ENCODE measurements at places on chromosomes 12 and 14.
A peak's percentile ranks its signal among the peaks of the same experiment; 100 is the strongest.

DNA sequence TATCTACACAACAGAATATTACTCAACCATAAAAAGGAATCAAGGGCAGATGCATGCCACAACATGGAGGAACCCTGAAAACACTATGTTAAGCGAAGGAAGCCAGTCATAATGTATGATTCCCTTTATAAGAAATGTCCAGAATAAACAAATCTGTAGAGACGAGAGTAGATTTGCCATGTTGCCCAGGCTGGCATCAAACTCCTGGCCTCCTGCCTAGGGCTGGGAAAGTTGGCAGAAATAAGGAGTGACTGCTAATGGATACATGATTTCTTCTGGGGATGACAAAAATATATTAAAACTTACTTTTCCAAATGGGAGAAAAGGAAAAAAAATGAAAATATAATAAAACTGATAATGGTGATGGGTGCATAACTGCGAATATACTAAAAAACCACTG, 10.9 kb downstream of the CLIP1 start:
- no peak for DNase-seq

GRCh38 chr12:32450768-32451167, 51.4 kb downstream of the FGD4 start:
- no peak for DNase-seq

- DNase-seq = no peak
These were observed 64.3 kb downstream of the PCNX1 start for GRCh38 chr14:70971560-70971959.

DNA sequence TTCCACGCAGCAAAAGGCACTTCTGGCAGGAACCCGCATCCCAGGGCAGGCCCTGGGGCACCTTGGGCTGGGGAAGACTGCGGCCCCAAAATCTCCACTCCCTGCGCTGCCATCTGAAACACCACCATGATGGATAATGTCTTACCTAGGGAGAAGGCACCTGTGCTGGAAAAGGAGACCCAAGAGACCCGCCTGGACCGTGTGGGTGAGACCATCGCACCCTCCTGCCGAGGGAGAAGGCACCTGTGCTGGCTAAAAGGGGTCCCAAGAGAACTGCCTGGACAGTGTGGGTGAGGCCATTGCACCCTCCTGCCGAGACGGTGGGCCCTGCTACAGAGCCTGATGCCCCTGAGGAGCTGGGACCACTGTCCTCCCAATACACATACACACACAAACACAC, 24.8 kb upstream of the INF2 start:
- no peak for DNase-seq

- no peak for DNase-seq
These were observed 199.9 kb downstream of the CCDC91 start for GRCh38 chr12:28390206-28390605.

- no peak for DNase-seq
These were observed 2.9 kb downstream of the BEGAIN start for GRCh38 chr14:100584056-100585031.

DNA sequence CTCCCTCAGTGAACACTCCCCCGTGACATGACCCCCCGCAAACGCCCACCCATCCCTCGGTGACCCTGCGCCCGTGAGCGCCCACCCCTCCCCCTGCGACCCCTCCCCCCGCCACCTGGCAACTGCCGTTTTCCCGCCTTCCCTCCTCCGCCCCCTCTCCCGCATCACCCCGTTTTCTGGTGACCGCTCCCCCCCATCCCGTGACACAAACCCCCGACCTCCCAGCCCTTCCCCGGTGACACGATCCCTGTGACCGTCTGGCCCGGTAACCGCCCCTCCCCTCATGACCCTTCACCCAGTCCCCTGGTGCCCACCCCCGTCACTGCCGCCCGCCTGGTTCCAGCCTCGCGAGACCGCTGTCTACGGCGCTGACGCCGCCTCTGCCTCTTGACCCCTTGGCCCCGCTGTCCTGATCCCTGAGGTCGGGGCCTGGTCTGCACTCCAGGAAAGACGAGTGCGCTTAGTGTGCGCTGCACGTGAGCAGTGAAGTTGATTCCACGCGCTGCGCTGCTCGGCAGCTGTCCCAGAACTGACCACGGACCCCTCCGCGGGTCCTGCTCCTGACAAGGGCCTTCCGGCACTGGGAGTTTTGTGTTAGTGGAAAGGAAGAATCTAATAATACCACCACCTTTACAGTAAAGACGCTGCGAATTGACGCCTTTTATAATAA, 59.4 kb downstream of the DDX51 start:
- no peak for DNase-seq

- DNase-seq = no peak
These were observed 415.9 kb downstream of the BCL11B start for GRCh38 chr14:98855926-98856715.

- DNase-seq = no peak
These were observed 2.2 kb upstream of the FBXO33 start for GRCh38 chr14:39434401-39434800.

DNA sequence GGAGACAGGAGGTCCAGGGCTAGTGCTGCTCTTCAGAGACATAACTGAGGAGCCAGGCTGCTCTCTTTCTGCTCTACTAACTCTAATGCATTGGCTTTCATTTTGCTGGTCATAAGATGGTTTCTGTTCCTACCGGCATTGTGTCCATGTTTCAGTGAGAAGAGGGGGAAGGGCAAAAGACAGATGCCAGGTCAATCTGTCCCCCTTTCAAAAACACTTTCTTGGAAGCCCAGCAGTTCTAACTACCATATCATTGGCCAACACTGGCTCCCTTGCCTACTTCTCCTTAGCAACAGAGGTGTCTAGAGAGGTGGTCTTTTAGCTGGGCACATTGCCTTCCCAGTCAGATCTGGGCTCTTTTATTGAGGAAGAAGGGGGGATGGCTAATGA, 63.9 kb downstream of the TGFB3 start:
- no peak for DNase-seq

DNA sequence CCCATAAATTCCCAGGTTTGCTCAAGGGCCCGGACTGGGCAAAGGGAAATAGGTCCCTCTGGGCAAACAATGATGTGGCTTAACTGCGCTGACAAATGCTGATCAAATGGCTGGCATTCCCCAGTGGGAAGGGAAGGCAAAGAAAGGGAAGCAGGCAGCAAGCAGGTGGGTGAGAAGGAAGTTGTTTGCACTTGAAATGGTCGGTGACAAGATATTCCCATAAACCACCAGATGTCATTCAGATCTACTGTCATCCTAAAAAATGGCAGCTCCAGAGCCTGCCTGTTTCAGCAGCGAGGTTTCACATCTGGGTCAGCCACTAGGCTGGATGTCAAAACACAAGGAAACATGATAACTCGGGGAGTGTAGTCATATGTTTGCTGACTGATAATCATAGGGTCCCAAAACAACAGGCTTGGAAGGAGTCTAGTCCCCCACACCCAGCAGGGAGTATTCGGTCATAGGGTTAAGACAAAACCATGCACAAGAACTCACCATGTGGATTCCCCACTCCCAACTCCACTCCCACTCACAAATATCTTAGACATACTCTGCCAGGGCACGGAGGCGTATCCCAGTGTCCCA, 37.9 kb upstream of the MDM1 start:
- no peak for DNase-seq

GRCh38 chr12:12178559-12178958, 88.3 kb downstream of the LRP6 start:
- DNase-seq = no peak

GRCh38 chr14:34362641-34363251, 99.3 kb downstream of the SPTSSA start:
- DNase-seq = no peak

- peak; percentile 13 for DNase-seq
These were observed 123.1 kb downstream of the GALC start for GRCh38 chr14:87869619-87870583.

GRCh38 chr14:104680806-104681688, 8.4 kb upstream of the INF2 start:
- DNase-seq = no peak

DNA sequence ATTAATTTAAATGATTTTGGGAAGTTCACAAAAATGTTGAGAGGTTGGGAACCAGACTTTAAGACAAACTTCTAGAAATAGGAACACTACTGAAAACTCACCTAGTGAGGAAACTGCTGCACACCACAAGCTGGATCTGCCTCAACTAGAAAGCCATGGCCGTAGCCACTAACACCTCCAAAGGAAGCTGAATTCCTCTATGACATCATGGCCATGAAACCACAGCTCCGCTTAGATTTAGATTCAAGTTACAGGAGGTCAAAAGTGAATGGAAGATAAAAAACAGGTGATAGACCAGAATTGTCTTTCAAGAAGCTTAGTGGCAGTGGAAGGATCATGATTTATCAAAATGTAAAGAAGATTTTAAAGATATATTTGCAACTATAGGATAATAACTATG, 208.8 kb upstream of the ALG10 start:
- no peak for DNase-seq

DNA sequence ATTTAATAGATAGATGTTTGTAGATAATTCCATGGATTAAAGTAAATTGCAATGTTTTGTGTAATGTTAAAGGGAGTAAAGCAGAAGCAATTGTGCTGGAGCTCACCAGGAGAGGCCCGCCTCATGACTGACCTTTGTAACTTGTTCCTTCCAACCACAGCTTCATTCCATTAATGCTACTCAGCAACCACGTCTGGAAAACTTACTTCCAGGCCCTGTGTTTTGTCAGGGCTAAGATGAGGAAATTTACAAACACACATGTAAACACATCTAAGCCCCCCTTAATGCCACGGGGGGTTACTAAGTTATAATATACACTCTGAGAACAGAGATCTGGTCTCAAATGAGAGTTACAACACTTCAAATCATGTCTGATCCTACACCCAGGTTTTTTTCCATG, 12.4 kb downstream of the LUM start:
- DNase-seq = peak; percentile 92

DNA sequence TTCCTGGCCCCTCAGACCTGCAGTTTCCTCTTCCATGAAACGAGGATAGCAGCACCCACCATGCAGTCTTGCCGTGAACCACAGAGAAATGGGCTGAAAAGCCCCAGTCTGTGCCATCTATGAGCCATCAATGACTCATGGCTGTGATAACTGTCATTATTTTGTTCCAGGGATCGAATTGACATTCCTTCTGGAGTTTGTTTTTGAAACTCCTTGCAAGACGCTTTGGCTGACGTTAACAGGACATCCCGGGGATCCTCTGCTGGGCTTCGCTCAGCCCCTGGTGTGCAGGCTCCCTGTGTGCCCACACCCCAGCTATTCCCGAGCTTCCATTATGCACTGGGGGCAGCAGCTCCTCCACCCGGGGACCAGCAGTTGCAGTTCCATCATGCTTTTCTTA, 33.8 kb downstream of the MMAB start:
- no peak for DNase-seq

GRCh38 chr14:80215081-80215480, 3.8 kb upstream of the DIO2 start:
- DNase-seq = no peak

DNA sequence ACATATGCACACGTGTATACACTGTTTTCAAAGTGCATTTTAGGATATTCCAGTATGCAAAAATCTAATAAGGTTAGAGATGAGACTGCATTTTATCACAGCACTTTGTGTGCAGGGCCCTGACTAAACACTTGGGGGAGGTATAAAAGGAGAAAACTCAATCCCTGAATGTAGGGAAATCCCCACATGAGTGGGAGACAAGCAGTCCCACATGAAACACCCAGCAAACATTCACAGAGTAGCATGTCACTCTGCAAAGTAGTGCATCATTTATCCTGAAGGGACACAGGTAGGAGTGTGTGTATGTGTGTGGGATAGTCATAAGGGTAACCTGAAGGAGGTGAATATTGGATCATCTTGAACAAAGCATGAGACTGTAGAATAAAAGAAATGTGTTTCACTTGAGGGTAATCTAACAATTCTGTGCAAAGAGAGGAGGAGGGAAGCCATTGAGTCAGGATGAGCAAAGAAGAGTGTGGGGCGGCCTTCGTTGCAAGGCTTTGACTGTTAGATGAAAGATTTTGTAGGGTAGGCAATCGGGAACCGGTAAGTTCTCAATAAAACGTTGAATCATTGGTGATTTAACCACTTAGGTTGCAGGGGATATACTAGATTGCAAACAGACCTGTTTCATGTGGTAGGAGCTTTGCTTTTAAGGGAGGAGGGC, 2.9 kb downstream of the PRPF40B start:
- no peak for DNase-seq

GRCh38 chr14:55386037-55386808, 25.4 kb downstream of the ATG14 start:
- no peak for DNase-seq

DNA sequence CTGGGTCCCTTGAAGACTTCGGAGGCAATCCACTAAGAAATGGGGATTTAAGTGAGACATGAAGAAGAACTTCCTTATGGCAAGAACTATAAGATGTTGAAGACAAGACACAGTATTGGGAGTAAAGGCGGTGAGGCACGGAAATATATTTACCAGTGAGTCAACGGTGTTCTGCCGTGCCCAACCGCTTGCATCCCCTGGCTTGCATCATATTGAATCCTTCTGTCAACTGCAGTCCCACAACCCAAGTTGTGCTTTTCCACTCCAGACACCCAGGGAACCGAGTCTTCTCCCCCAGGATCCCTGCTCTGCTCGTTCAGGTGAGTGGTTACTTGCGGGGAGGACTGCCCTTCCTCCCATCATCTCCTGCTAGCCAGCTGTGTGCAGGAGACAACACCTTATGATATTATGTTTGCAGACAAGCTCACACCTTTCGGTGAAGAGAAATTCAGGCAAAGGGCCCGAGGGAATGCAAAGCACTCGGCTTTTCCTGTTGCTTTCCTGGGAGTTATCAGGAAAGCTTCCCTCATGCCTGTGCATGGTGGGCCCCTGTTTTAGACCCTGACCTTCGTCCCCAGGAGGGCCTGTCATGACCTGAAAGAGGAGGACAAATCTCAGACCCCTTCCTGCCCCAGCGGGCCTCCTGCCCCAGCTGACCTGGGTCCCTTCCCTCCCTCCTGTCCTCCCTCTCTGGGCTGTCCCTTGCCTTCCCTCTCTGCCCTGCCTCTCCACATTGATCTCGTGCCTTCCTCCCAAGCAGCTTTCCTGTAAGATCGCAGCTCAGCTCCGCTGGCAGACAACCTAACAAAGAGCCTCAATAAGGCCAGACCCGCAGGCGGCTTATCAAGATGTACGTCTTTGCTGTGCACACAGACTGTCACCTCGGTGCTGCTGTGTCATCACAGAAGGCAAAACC, 4.3 kb upstream of the LRTM2 start:
- DNase-seq = no peak

DNA sequence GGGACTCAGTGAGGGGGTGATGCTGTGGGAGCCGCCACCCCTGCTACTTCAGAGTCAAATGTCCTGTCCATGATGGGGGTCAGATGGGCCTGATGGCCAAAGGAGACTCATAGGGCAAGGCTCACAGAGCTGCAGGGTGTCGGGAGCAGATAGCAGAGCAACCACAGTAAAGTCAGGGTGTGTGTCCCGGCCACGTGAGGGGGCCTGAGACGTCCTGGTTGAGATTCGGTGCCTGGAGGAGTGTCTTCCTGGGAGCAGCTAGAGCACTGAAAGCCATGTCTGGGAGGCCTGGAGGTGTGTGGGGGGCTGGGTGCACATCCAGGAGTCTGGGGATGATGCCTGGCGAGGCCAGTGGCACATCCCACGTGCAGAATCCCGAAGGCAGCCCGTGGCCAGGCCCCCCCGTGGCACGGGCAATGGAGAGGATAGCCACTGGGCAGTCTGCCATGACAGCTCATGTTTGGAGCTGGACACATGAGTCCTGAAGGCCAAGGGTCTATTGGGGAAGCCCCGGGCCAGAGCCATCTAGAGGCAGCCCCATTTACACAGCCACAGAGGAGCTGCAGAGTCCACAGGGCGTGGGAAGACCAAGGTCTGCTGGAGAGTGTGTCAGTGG, 308.0 kb upstream of the SFSWAP start:
- no peak for DNase-seq

- no peak for DNase-seq
These were observed 2.9 kb upstream of the PPP4R4 start for GRCh38 chr14:94171208-94171607.
